ENCODE measurements at places on chromosomes 4 and X.

DNA sequence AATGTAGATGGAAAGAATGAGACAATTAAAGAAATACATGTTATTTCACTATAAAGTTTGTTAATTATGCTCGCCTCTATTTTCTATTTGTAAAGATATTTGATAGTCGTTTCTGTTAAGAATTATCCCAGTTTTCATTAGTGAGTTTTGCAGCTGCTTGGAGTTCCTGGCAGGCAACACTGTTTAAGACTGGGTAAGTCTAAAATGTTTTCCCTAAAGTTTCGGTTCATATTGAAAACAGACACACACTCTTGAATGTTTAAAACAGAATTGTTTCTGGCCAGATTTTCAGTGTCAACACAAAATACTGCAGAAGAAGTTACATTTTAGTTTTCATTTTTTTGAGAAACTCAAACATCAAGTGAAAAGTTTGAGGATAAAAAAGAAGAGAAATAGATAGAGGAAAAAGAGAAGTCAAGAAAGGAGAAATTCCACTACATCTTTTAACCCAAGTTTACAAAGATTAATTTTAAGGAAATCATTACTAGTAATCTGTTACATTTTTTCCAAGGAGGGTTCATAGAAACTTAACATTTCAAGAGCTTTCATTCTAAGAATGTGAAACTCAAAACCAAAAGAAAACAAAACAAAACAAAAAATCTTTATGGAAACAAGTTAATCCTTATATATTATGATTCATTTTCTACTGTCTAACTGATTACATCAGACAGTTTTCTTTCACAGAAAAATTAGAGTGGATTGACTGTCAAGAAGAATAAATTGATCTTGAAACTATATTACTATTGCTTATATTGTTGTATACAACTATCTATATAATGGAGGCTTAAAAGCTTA, 305.5 kb downstream of the FAT4 start:
- no peak for DNase-seq

DNA sequence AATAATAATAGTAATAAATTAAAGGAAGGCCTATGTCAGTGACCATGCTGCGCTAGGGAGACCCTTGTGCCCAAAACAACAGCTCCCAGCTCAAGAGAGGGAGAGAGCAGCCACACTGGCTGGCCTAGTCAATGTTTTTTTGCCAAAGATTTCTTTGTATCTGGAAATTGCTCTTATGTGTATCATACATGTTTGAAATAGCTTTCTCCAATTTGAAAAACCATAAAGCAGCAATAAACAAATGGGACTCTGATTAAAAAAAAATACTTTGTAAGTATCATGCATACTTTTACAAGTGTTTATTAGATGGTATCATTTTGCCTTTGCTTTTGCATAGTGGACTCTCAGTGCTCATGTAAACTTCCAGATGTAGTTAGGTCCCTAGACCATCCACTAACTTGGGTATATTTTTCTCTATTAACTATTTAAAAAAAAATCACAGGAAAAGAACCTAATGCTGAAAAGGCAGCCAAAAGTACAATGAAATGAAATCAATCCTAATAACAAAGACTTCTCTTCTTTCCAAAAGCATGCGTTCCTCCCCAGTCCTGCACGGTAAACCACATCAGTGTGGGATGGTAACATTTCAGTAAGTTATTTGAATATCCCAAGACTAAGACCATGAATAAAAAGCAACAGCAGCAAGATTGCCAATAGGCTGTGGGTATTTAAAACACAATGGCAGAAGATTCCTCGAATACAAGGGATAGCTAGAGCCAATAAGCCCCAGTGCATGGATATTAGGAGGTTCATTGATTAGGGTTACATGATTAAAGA, 117.6 kb downstream of the PALLD start:
- no peak for DNase-seq

DNA sequence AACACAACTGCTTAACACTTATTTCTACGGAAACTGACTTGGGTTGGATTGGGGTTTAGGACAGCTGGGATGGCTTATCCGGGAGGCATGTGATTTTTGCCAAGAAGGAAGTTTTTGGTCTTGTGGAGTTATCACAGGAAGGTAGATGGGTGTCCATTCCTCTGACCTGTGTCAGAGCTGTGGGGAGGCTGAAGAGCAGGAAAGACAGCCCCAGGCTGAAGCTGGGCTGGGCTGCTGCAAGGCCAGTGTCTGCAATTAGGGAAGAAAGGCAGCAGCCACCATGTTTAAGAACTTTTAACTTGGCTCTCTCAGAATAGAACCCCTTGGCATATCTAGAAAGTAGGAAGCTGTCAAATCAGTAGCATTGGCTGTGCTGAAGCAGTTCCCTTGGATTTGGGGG, 42.3 kb downstream of the CCNG2 start:
- DNase-seq = no peak

- DNase-seq = no peak
Observed at GRCh38 chr4:10031668-10032590, 10.6 kb upstream of the SLC2A9 start.

DNA sequence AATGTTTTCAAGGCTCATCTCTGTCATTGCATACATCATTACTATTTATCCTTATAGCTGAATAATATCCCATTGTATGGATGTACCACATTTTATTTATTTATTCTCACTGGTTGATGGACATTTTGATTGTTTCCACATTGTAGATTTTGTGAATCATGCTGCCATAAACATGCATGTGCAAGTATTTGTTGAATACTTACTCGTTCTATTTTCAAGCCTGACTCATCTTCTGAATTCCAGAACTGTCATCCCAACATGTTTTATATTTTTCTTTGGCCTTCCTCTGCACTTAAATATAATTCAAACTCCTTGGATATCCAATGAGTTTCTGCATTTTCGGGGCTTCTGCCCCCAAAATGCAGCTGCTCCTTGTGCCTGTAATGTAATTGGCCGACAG, 77.6 kb downstream of the MXRA5 start:
- no peak for DNase-seq

DNA sequence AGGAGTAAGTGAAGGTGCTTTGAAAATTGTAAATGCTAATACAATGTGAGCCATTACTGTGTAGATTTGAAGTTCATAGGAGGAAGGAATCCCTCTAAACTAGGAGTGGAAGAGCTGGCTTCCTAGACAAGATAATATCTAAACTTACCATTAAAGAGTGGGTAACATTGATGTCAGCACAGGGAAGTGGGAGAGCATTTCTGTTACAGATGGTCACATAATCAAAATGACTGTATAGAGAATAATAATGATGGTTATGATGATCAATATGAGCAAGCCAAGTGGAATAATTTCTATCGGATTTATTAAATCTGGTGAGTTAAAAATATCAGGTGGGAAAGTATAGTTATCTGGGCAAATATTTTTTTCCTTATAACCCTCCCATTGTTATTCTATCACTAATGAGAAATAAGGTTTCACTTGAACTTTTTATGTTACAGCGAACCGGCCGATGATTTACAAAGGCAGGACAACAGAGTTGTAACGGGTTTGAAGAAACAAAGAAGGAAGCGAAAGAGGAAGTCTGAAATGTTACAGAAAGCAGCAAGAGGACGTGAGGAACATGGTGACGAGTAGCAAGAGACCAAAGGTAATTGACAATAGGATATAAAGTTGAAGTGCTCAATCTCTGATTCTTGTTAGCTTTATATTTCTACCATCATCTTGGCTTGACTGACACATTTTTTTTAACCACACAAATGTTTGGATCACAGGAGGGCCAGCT, 43.5 kb downstream of the FMR1NB start:
- no peak for DNase-seq

- DNase-seq = no peak
Observed at GRCh38 chr4:42216664-42217063, 64.2 kb upstream of the BEND4 start.

- no peak for DNase-seq
Observed at GRCh38 chr4:127421437-127421836, 211.3 kb upstream of the INTU start.

DNA sequence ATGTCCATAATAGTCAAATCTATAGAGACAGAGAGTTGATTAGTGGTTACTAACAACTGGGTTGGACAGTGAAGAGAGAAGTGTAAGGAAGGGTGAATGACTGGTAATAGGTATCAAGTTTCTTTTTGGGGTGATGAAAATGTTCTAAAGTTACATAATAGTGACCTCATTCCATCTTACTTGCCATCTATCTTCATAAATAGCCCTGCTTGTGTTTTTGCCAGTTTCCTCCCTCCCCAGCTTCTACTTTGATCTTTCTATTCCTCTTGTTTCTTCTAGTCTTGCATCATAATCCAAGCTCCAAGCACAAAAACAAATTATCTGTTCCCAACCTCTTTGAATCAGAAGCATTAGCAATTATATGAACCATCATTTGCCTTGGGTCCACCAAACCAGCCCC, 40.2 kb upstream of the TET2 start:
- no peak for DNase-seq

DNA sequence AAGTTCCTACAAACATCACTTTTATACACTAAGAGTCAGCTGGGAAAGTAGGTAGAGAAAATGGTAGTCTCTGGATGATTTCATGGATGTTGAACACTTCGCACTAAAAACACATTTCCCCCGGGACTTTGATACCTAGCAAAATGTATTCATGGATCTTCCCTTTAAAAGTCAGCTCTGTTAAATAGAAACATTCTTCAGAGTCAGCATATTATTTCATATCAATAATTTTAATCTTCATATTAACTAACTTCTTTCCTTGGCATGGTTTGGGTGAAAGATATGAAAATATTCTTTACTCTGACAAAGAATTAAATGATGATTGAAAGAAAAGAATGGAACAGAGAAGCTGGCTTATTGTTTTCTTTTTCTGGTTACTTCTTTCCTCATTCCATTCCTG, 185.5 kb downstream of the NDST4 start:
- no peak for DNase-seq

DNA sequence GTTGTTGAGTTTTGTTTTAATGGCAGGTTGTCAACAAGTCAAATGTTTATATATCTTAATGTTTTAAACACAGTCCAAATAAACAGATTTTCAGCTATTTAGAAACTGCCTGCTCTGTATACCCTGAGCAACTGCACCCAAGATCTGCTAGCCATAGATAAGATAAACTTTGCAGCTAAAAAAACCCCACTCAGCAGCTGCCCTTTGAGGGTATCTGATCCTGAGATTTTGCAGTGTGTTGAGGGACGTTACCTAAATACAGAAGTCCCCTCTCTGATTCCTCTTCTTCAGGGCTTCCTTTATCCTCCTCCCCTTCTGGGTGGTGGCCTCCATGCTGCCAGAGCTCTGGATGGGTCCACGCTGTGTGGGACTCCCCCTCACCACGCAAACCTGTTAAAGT, 11.0 kb upstream of the FGG start:
- DNase-seq = no peak

All from stimulated activated CD4-positive, alpha-beta T cell treated with anti-CD3 and anti-CD28 coated beads, Interleukin-12 subunit alpha, Interleukin-12 subunit beta, amount 100 ng/mL, for 24 hours (primary cell).